Islet precursor cell (in vitro differentiated cells): ENCODE measurements at places on chromosomes 3 and 15.
A peak's percentile ranks its signal among the peaks of the same experiment; 100 is the strongest.

DNA sequence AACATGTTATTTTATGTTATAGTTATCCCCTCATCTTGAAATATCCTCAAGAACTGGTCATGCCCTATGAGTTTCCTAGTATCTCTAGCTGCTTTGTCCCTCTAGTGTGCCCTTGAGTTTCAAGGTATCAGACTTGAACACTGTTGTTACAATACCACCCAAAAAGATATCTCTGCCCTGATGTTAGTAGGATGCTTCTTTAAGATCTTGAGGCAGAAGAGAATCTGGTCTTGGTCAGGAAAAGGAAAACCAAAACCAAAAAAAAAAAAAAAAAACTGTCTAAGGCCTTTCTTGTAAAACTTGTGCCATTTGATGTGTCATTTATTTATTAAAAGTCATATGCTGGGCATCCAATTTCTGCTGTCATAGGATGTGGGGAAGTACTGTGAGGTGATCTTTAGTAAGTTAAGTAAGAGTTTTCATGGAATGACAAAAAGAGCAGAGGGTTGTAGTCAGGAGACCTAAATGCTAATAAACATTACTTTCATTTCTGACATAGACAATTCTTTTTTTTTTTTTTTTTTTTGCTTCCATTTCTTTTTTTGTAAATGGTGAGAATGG is 229.7 kb downstream of the NECTIN3 start:
- no peak for DNase-seq

GRCh38 chr15:78083186-78083585 is 5.7 kb upstream of the TBC1D2B start:
- no peak for DNase-seq

GRCh38 chr3:60017631-60018030 is 967.8 kb upstream of the CFAP20DC start:
- no peak for DNase-seq

GRCh38 chr3:196355668-196356067 is 17.5 kb upstream of the TM4SF19 start:
- DNase-seq: no peak

- no peak for DNase-seq
Observed at GRCh38 chr3:43695863-43696262, 5.1 kb downstream of the ABHD5 start.

DNA sequence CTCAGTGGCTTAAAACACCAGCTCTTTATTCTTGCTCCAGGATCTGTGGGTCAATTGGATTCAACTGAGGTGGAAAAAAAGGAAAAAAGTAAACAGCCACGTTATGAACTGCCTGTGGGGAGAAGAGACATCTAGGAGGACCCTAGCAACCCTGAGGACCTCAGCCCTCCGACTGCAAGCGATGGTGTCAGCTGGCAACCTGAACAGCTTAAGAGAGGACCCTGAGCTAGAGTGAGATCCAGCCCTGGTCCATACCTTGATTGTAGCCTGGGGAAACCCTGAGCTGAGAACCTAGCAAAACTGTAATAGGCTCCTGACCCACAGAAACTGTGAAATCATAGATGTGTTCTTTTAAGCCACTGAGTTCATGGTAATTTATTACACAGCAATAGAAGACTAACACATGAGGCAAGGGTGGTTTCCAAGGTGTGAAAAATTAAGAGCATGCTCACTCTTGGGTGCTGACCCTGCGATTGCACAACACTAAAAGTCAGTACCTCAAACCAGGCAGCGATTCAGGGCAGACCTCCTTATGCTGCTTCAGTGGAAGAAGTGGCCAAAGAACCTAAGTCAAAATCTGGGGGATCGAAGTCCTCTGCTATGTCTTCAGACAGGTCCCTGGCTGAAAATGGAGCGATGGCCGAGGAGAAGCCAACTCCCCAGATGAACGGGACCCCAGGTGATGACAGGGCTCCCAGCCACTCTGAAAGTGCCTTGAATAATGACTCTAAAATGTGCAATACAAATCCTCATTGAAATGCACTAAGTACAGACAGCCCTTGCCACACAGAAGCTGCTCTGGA is 57.7 kb downstream of the GASK1A start:
- peak; percentile 18 for DNase-seq

DNA sequence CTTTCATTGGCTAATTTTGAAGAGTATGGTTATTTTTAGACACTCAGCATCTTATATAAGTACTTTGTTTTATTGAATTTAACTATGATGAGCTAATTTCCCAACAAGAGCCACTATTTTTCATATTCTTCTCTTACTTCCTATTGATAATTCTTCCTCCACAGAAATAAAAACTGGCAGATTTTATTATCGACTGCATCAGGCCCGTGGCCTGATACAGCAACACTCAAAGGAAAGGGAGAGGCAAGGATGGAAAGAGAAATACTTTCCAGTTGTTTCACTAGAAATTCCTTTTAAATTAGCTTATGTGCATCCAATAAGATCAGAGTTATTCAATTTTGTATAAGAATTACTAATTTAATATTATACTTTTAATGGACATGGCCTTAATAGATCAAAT is 886.3 kb downstream of the ROBO1 start:
- DNase-seq: no peak

DNA sequence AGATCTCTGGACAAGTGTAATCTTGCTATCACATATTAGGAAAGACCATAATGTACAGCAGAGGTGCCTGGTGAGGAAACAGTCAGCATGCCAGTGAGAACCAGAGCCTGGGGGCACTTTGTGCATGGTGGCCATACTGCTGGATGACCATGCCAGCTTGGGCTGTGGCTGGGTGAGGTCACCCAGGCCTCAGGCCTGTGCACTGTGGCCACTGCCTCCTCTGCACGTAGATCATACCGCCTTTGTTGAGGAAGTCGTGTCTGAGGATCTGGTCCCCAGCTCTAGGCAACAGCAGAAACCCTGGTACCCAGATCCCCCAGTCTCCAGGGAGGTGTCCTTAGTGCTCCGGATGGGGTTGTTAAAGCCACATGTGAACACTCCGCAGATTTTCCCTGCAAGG is 38.9 kb downstream of the ZNF710 start:
- no peak for DNase-seq

DNA sequence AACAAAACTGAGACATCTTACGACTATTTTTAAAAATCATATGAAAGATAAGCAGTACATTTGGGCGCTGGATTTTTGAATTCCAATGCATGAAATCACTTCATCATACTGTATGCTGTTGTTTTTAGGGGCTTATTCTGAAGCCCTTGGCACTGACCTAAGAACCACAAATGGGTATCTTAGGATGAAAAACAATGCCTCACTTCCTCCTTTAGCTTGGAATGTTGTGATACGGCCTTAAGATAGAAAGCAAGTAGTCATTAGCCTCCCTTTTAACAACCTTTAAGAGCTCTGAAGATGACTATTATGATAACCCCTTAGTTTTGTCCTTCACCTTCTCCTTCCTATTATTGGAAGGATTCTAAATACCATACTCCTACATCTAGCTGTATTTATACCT is 289.8 kb downstream of the ARPP21 start:
- no peak for DNase-seq

- DNase-seq: no peak
Observed at GRCh38 chr3:114154321-114154821, 24.5 kb downstream of the DRD3 start.

DNA sequence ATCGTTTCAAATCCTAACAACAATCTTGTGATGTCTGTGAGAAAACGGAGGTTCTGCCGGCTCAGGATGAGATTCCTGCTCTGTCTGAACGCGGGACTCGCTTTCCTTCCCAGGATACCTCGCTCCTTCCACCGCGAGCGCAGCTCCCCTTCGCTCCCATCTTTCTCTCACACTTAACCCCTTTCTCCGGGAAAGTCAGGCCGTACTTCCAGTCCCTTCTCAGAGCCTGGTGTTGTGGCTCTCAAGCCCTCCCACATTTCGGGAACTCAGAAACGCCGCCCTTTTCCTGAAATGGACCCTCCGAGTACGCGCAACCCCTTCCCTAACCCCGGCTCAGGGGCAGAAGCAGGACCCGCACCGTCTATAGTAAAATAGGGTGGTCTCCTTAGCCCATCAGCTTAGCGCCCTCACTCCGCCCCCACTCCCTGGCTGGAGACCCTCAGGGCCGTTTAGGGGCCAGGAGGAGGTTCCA is 378 bp upstream of the FEM1B start:
- DNase-seq: peak; percentile 83

GRCh38 chr3:150447631-150448465 is 39.8 kb downstream of the TSC22D2 start:
- DNase-seq: no peak

DNA sequence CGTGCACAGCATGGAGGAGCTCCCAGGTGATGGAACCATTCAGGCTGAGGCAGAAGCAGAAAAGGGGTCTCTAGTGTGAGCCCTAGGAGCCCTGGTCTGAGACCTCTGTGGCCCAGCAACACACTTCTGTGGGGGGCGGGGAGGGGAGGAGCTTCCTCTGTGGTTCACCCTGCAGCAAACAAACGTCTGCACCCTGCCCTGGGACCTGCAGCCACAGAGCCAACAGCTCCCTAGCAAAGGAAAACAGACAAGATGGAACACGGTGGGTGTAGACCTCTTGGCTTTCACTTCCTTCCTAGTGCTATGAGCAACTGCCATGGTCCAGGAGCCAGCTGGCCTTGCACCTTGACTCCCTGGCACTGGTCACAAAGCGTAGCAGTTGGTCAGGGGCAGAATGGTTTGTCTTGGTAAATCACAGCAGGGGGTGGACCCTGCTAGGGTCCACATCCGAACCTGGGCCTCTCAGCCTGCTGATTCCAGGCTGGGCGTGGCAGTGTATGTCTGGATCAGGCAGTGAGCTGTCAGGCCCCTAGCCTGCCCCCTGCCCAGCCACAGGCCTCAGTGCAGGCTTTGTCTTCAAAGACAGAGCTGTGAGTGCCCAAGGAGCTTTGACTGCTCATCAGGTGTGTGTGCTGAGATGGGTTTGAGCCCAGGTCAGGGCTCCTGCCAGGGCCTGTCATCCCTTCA is 6.7 kb downstream of the AMIGO3 start:
- no peak for DNase-seq

GRCh38 chr3:139423232-139423631 is 33.8 kb upstream of the COPB2 start:
- DNase-seq: no peak

GRCh38 chr15:89333011-89333860 is 1.4 kb downstream of the POLG start:
- DNase-seq: no peak

GRCh38 chr3:98029083-98029482 is 6.0 kb downstream of the GABRR3 start:
- DNase-seq: no peak

- DNase-seq: no peak
Observed at GRCh38 chr15:98674336-98674735, 26.0 kb downstream of the IGF1R start.

- DNase-seq: no peak
Observed at GRCh38 chr3:159091936-159092335, 290.1 kb downstream of the MFSD1 start.
